ENCODE measurements at places on chromosomes 11 and 22.

DNA sequence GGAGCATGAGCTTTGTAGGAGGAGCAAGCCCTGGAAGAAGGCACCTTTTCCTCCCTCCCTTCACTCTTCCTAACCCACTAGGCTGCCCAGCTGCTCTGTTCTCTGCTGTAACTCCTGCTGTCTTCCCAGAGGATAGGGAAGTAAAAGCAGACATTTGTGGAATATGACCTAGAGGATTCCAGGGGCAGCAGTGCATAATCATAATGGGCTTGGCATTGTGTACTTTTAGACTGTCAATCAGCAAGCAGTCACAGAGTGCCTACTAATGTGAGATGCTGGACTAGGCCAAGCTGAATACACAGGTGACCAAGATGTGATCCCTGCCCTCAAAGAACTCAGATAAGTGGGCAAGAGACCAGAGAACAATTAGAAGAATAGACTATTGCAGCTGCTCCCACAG, 133.0 kb downstream of the NAV2 start:
- DNase-seq = no peak

- no peak for DNase-seq
Observed at GRCh38 chr22:39408173-39408572, 8.6 kb downstream of the TAB1 start.

- no peak for DNase-seq
Observed at GRCh38 chr11:116729501-116730240, 43.1 kb downstream of the BUD13 start.

- no peak for DNase-seq
Observed at GRCh38 chr22:50082197-50082715, 3.0 kb downstream of the MLC1 start.

- DNase-seq = no peak
Observed at GRCh38 chr11:131064373-131064991, 148.2 kb upstream of the SNX19 start.

GRCh38 chr22:42343121-42343454, 72.6 kb upstream of the TCF20 start:
- DNase-seq = no peak

GRCh38 chr22:42964994-42965699, 49.8 kb downstream of the PACSIN2 start:
- no peak for DNase-seq

DNA sequence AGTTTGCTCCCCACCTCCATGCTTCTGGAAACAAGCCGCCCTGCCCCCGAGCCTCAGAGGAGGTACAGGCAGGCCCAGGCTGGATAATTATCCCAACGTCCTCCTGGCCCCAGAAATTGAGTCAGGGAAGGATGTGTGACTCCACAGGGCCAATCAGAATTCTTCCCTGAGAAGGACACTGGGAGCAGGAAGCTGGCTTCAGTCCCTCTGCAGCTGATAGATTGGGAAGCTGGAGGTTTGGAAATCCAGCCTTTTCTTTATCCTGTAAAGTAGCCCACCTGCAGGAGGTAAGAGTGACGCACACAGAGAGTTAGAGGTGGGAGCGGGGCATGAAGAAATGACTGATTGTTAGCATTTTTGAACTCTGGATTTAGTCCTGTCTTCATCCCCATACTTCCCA, 97.5 kb upstream of the CD82 start:
- no peak for DNase-seq

GRCh38 chr11:84747871-84748270, 879.3 kb downstream of the DLG2 start:
- DNase-seq = no peak

DNA sequence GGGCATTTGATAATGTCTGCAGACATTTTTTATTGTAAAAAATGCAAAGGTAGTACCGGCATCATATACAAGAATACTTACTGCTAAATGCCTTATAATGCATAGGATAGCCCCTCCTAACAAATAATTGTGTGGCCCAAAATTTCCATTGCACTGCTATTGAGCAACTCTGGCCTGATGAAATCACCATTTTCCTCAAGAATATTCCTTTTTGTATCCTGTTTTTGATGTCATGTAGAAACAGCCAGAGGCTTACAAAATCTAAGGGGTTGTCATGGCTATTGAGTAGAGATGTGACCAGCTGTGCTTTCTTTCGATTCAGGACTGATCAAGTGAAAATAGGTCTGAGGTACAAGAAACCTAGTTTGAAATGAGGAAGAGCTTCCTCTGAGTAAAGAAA, 854.3 kb downstream of the KCNA4 start:
- DNase-seq = no peak

GRCh38 chr11:28259177-28259843, 151.1 kb downstream of the METTL15 start:
- no peak for DNase-seq

DNA sequence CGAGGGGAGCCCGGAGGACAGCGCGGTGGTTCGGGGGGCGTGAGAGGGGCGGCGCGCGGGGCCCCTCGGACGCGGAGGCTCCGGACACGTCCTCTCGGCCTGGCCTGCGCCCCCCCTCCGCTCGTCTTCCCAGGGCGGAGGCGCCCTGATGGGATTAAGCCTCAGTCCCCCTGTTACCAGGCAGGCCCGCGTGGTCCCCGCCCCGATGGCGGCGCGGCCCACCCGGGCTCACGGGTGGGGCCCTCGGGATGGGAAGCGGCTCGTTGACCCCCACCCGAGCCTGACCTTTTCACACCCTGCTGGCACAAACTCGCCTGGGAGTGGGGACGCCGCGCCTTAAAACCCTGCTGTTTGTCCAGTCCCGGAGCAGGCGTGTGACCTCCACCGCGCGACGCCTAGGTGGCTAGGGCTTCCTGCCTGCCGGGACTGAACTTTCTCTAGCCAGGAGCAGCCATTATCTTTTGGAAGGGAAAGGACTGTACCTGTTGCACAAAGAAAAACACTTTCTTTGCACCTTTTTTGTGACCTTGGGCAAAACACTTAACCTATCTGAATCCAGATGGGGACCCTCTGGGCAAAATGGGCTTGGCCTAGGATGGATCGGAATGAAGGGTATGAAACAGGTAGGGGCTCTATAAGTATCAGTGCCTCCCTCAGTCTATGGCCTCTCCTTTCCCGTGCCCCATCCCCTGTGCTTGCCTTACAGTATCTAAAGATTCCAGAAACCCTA, 1.0 kb downstream of the KIAA1671 start:
- no peak for DNase-seq

GRCh38 chr11:79314906-79315689, 125.7 kb downstream of the TENM4 start:
- DNase-seq = no peak

GRCh38 chr11:86115542-86116385, 46.9 kb upstream of the PICALM start:
- DNase-seq = no peak

DNA sequence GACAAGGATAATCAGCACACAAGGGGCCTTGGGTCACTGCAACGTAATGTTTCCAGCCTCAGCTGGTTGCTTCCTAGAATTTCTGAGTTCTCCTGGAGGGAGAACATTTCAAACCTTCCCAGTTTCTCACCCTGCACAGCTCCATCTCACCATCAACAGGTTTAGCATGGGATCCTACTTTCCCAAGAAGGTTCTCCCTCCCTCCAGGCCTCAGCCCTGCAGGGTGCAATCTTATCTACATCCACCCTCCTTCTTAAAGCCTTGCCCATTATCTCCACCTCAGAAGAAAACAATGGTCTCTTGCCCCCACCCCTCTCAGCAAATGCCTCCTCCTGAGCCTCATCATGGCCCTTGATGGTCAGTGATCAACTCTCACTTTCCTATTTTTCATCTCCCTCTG, 23.6 kb downstream of the CADM1 start:
- no peak for DNase-seq

- no peak for DNase-seq
Observed at GRCh38 chr11:134223121-134223520, 646 bp downstream of the NCAPD3 start.

DNA sequence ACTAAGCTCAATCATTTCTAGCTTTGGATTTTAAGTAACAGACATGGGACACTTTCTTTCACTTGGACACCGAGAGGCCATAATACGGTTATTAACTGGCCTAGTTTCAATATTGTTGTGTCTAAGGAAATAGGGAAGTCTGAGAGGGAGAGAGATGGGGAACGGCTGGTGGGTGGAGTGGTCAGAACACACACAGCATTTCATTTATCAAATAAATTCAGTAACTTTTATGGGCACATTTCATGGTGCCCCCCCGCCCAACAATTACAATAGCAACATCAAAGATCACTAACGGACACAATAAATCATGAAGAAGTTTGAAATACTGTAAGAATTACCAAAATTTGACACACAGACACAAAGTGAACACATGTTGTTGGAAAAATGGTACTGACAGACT, 10.7 kb downstream of the PRPF19 start:
- no peak for DNase-seq

DNA sequence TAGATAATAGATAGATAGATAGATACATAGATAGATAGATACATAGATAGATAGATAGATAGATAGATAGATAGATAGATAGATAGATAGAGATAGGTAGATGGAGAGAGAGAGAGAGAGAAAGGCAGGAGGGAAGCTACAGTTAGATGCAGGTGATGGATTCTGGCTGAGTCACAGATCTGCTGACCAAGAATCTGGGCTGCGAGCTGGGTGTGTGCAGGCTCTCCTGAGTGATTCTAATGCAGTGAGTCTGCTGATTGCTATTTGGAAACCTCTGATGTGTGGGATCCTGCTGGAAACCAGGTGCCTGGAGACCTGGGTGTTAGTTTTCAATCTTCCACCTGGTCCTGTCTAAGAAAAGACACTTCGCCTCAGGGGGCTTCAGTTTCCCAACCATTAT, 1441.8 kb downstream of the TBC1D22A start:
- no peak for DNase-seq

DNA sequence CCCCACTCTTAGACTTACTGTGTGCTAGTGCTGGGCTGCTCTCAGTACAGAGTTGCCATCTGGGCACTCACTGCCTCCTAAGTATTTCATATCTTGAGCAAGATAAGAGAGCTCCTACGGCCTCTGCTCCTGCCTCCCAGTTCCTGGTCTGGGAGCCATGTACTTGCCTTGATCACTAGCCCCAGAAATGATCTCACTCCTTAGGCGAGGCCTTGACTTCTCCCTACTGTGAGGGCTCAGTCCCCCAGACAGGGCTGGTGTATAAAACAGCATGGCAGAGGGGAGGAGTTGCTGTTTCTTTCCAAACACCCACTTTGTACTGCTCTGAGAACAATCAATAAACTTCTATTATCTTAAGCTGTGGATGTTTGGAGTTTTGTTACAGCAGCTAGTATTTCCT, 47.4 kb upstream of the TP53I11 start:
- DNase-seq = no peak

GRCh38 chr22:27238935-27239510, 562.5 kb downstream of the MN1 start:
- DNase-seq = no peak

Data from stimulated activated CD8-positive, alpha-beta memory T cell treated with anti-CD3 and anti-CD28 coated beads, Interleukin-7, amount 100 ng/mL, for 1 hour (primary cell).